Activated CD4-positive, CD25-positive, alpha-beta regulatory T cell treated with anti-CD3 and anti-CD28 coated beads, Interleukin-2, amount 50 U/mL, for 24 hours (primary cell): ENCODE measurements at places on chromosomes 1 and 21.

- ATAC-seq, result no peak
Measured at GRCh38 chr1:177891809-177892208, 78.0 kb downstream of the SEC16B start.

GRCh38 chr1:61950418-61950817 lies 208.1 kb downstream of the PATJ start:
- ATAC-seq, result no peak

DNA sequence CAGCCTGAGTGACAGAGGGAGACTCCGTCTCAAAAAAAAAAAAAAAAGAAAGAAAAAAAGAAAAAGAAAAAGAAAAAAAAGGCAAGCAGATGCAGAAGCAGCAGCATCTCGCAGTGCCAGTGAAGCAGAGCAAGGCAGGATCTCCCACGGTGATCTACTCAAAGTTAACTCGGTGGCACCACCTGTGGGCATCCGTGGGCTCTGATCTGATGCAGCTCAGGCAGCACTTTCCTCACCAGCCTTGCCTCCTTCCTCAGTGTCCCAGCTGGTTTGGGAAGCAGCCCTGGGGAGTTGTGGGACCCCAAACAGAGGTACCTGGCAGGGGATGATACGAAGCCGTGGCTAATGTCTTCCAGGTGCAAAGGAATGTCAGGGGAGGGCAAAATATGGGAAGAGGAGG lies 104.3 kb upstream of the KRTAP19-8 start:
- no peak for ATAC-seq

DNA sequence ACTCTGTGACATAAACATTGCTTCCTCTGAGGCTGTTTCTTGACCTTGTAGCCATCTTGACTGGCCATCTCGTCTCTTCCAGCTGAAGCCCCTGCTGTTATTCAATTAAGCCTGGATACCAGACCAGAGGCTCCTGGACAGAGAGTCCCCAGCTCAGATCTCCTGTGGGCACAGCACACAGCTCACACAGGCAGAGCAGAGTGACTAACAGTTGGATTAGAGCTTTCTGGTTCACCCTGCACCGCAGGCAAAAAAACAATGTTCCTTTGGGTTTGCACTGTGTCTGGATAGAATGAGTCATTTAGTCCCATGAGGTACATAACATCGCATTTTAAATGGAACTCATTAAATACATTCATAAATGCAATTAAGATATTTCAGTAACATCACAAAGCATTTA lies 33.4 kb upstream of the USH2A start:
- no peak for ATAC-seq

GRCh38 chr1:242416657-242417056 lies 107.8 kb downstream of the PLD5 start:
- ATAC-seq, result no peak

DNA sequence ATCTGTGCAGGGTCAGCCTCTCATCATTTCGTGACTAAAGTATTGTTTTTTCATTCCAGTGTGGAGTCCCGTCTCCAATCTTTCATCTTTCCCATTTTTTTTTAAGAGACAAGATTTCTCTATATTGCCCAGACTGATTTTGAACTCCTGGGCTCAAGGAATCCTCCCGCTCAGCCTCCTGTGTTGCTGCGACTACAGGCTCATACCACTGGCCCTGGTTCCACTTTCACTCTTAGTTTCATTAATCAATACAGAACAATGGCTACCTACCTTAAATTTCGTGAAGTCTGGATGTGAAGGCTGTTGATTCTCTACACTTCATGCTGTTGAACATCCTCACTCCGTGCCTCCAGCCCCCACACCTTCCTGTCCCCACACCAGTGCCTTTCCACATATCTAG lies 97.7 kb upstream of the GREM2 start:
- ATAC-seq, result no peak

- ATAC-seq, result no peak
Measured at GRCh38 chr1:246488674-246489073, 18.4 kb downstream of the SMYD3 start.

DNA sequence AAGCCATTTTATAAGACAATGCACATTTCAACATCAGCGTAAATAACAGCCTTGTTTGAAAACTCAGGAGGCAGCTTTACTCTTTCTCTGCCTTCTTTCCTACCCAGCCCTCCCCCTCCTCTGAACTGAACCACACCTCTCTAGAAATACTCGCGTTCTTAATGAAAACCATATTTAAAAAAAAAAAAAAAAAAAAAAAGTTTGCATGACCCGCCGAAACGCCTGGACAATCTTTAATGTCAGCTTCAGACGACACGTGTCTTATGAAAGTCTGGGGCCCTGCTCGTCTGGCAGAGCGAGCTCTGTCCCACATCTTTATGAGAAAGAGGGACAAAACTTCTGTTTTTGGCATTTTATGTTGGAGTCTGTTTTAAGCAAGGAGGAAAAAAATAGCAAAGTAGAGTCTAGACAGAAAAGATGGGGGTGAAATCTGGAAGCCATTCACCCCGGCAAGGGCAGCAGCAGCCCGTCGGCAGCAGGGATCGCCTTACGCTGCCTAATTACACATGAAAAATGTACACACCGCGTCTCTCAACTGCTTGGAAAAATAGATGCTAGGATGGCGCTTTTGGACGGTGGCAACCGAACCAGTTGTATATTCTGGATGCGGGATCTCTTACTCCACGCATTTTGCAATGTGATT lies 130.4 kb upstream of the ETS2 start:
- ATAC-seq, result no peak

DNA sequence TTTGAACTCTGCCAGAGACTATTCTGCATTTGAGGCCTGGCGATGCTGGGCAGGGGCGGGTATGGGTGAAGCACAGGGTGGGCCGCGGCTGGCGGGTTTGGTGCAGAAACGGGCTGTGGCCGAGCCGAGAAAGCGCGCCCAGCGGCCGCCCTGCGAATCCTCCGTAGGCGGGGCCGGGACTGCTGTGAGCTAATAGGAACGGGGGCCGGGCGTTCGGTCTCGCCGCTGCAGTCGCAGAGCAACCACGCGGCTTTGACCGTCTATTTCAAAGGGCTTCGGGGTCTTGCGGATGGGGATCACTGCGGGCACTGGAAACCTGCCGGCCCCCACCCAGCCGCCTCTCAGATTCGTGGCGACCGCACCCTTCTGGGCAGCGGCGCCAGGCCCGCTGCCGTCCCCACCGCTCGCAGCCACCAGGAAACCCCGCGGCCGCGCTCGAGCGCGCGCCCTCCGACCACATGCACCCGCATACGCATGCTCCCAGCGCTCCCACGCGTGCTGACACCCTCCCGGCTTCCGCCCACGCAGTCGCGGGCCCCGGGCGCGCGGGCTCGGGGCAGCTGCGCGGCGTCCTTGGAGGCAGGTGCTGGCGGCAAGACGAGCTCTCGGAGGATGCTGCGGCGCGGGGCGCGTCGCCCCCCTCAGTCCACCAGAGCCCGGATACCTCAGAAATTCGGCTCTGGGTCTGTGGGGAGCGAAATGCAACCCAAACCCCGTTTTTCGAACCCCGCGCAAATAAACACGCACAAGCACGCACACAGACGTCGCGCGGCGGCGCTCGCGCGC lies 32.6 kb downstream of the DNTTIP2 start:
- peak; percentile 34 for ATAC-seq

DNA sequence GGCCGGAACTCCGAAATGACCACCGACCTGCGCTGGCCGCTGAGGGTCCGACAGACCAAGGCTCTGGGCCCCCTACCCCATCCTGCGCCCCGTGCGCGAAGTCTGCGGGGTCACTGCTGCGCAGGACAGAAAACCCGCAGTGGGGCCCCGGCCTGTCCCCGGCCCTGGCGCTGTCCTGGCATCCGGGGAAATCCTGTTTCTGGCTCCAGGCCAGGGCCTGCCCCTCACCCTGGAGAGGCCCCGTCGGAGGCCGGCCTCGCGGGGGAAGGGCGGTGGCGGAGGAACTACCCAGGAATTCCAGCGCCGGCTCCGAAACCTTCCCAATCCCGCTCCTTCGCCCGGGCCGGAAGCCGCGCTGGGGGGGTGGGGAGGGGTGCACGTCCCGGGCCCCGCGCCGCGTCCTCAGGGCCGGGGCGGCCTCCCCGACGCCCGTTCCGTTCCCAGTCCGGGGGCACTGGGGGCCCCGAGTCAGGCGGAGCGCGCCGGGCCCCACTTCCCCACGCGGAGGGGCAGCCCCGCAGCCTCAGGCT lies 77.0 kb downstream of the MORN1 start:
- peak; percentile 8 for ATAC-seq

- ATAC-seq, result no peak
Measured at GRCh38 chr1:66244429-66244828, 289.5 kb upstream of the SGIP1 start.

DNA sequence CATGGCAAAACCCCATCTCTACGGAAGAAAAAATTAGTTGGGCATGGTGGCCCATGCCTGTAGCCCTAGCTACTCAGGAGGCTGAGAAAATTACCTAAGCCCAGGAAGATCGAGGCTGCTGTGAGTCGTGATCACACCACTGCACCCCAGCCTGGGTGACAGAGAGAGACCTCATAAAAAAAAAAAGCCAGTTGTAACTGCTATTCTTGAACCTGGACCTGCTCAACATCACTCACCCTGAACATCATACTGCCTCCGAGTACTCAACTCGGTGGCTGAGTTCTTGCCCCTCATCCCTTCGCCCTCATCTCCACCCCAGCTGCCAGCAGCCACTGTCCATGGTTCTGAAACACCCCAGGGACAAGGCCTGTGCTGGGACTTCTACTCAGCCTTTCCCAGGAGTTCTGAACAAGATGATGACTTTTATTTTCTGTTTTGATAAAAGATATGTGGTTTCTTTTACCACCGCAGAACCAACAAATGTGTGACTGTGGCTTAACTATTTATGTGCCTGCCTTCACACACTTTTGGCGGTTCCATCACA lies 5.4 kb upstream of the DISP3 start:
- ATAC-seq, result no peak

GRCh38 chr1:180912211-180912800 lies 391 bp upstream of the KIAA1614 start:
- no peak for ATAC-seq

- ATAC-seq, result no peak
Measured at GRCh38 chr1:15676010-15676409, 8.1 kb upstream of the PLEKHM2 start.

DNA sequence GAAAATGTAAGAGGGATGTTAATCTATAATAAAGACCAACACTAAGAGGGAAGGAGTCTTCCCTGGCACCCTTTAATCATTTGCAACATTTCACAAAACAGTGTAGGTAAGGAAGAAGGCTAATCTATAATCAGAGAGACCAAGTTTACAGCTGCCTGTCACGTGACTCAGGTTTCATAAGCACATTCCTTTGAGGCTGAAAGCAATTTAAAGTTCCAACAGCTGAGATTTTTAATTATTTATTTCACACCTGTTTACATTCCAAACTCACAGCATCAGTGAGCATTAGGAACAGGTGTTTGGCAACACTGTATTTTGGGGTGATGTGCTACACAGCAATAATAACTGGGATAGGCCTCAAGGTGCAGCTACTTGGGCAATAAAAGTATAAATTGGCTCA lies 75.7 kb upstream of the PGBD5 start:
- ATAC-seq, result no peak

DNA sequence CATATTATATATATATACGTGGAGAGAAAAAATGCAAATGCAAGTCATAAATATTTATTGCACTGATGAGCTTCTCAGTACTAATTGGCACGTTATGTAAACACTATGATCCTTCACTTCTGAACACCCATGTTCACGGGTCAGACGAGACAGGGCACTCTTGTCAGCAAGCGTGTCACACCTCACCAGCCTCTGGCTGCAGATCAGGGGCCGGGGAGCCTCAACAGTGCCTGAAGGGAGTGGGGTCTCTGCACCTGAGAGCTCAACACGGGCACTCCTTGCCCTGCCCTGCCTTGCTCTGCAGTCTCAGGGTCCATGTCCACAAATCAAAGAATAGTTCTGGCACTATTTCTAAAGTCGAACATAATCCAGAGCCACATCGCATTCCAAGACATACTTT lies 409 bp upstream of the HIVEP3 start:
- ATAC-seq, result no peak

- ATAC-seq, result no peak
Measured at GRCh38 chr1:52474807-52475206, 70.4 kb downstream of the PRPF38A start.

DNA sequence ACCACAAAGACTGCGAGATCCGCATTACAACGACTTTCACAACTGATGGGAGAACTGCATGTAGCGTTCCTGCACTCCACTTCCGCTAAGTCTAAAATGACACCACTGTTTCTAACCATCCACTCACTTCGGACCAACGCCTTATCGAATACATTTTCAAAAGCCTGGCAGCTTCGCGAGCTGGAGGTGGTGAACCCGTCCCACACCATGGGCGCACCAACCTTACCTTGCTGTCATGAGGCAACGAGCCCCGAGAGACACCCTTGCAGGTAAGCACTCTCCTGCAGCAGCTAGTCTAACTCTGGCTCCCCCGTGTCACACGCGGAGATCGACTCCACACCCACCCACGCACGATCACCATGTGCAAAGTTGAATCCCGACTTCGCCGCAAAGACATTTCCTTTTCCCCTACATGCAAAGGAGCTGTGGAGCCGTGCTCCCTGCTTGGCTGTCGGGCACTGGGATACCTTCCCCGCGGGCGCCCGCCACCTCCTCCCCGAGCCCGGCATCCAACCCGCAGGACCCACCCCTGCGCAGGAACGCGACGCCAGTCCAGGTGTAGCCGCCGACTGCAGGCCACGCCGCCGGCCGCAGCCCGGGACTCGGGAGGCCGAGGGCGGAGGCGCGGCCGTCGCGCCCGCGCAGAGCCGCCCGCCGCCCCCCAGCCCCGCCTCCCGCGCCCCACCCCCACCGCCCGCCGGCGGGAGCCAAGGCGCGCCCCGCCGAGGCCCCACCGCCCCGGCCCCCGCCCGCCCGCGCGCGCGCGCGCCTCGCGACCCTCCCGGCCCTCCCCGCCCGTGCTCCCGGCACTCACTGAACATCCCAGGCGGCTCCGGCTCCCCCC lies 629 bp downstream of the TAF5L start:
- ATAC-seq, result peak; percentile 29

DNA sequence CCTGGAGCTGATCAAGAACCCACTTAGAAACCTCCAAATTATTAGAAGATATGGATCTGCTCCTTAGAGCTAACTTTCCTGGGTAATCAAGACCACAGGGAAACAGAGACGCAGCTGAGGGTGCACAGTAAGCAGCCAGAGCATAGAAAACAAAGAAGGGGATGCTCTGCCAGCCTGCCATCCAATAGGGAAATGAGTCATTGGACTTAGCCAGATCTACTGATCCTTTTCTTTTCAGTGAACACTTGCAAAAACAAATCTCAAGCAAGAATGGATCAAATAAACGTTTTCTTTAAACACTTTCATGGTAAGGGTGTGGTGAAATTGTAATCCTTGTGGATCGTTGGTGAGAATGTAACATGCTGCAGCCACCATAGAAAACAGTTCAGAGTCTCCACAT lies 474.0 kb downstream of the LTN1 start:
- ATAC-seq, result no peak

- no peak for ATAC-seq
Measured at GRCh38 chr1:45353685-45354084, 13.4 kb upstream of the MUTYH start.

DNA sequence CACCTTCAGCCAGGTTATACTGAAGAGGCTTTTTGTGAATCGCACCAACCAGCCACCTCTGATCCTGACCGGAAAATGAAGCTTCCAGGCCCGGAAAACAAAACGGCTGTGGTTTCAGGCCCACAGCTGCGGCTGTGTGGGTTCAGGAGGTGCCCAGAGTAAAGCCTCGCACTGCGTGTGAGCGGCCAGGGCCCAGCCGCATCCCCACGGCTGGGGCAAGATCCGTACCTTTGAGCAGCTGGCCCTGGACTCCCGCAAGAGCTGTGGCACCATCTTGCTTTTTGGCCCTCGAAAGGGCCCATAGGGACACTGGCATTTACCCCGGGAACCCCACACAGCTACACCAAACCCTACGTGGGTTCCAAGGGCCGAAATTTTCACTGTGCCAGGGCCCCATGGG lies 63.0 kb downstream of the GLUL start:
- ATAC-seq, result no peak
